Adipose tissue (tissue), 3 donors: ENCODE measurements at places on chromosomes 13 and 19. TPM values are rescaled to one million over a fixed set of nuclear protein-coding genes. Genes with fewer than 3 reads are reported as not detected.

Gene CA11
- 2.6 TPM for polyA plus RNA-seq

Gene GSX1
- not detected for polyA plus RNA-seq

Gene ZNF541
- 0.45 TPM for polyA plus RNA-seq

Gene GAPDHS
- not detected for polyA plus RNA-seq

Gene XAB2
- polyA plus RNA-seq, result 23.3 TPM

Gene PCSK4
- 2.4 TPM for polyA plus RNA-seq

Gene LILRA1
- polyA plus RNA-seq, result 2.1 TPM

Gene PRTN3
- 0.07 TPM for polyA plus RNA-seq

Gene FGF21
- not detected for polyA plus RNA-seq

Gene ZNF888
- polyA plus RNA-seq, result 2.8 TPM
